ENCODE measurements at places on chromosomes 12 and 14. TPM values are rescaled to one million over a fixed set of nuclear protein-coding genes. Genes with fewer than 3 reads are reported as not detected.

DNA sequence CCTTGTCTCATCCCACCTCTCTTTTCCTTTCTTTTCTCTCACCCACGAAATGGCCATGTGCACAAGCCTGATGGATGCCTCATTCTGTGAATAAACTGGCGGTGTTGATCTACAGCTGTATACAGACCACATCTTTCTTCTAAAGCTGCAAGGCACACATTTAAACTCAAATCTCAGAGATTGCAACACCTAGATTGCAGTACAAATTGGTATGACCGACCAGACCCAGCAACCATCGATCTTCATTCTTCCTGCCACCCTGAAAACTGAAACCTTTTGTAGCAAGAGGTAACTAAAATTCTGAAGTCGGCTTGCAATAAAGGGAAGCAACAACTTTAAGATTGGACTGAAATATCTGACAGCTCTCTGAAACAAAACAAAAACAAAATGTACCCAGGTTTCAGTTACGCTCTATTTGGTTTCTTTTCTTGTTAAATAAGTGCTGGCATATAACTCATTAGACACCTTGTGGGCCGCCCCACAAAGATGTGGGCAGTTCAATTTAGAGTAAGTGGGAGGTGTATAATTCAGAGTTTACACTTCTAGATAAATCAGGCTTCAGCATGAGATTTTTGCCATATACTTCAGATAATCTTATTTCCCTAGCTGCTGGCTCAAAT, 390.0 kb upstream of the NOVA1 start:
- no peaks in the 10 kb centered on the region for H3K4me1 ChIP-seq
- no peaks in the 10 kb centered on the region for H3K36me3 ChIP-seq
- no peak for DNase-seq
- no peak overlapping the region for H3K27ac ChIP-seq

PRB3 gene
- not detected for total RNA-seq

DNA sequence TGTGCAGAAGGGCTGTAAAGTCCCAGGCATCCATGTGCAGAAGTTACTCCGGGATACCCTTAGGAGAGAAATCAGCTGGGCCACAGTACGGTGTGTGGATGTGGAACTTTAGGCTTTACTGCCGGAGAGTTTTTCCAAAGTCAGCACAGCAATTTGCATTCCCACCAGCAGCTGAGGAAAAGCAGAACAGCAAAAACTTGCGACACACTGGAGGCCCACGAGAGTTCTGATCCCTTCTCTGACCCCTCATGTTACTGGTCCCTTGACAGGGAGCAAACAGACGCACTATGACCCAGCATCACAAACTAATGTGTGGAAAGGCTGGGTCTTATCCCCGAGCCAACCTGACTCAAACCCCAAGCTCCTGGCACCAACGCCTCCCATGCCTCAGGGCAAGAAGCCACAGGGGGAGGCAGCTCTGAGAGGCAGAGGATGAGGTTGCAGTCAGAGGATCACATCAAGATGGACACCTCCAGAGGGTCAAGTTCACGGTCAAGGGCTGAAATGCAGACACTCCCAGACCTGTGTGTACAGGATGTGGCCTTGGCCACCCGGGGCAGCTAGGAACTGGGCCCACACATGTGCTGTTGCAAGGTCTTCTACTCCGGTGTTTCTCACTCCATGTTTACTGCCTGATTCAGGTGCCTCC, 38.6 kb downstream of the CCDC88C start:
- peaks cover 67% of the 10 kb centered on the region for H3K27me3 ChIP-seq
- H3K27ac ChIP-seq, result no peak overlapping the region
- H3K4me1 ChIP-seq, result peaks cover 9% of the 10 kb centered on the region

DNA sequence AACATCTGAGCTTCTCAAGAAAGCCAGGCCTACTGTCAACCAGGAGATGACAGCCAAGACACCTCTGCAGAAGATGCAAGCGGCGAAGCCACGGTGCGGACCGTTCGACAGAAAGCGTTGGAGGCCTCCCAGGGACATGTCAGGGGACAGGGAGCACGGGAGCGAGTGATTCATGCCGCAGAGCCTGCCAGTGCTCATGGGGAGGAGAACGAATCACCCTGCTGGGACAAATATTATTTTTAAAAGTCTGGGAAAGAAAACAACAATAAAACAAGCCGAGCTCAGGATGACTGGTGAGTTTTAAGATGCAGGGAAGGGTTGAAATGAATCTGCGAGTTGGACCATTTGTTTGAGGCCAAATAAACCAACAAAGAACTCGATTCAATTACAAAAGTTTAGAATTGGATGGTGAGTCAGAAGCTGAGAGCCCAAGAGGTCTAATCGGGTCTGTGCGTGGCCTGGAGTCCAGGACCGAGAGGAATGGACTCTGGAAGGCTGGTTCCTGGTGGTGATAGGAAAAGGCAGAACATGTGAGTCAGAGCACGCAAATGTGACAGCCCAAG, 91.0 kb downstream of the RBM19 start:
- H3K4me3 ChIP-seq, result no peak overlapping the region
- peak; percentile 59 for DNase-seq
- no peaks in the 10 kb centered on the region for H3K27me3 ChIP-seq
- H3K4me1 ChIP-seq, result peaks cover 13% of the 10 kb centered on the region
- peaks cover 13% of the 10 kb centered on the region for H3K36me3 ChIP-seq
- peak overlapping the region; percentile 80 for H3K27ac ChIP-seq

GPR65 gene
- not detected for total RNA-seq

DNA sequence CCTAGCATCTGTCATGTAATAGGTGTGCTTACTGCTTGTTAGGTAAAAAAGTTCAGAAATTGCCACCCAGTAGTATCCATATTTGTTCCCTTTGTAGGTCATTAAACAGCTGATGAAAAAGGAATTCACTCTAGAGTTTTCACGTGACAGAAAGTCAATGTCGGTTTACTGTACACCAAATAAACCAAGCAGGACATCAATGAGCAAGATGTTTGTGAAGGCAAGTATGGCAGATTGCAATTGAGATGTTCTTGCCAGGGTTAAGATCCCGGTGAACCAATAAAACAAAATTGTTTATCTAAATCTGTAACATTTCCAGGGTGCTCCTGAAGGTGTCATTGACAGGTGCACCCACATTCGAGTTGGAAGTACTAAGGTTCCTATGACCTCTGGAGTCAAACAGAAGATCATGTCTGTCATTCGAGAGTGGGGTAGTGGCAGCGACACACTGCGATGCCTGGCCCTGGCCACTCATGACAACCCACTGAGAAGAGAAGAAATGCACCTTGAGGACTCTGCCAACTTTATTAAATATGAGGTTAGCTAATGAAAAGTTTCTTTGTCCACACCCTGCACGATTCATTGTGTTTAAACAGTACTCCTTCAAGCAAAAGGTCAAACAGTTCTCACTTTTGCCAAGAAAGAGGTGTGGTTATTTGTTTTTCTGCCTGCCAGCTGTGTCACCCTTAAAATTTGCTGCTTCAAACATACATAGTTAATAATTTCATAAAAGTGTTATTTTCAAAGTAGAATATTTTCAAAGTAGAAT, 58.3 kb downstream of the ATP2A2 start:
- peaks cover 14% of the 10 kb centered on the region for H3K27me3 ChIP-seq
- H3K4me1 ChIP-seq, result peaks cover 27% of the 10 kb centered on the region
- no peak for DNase-seq
- peaks cover 86% of the 10 kb centered on the region for H3K36me3 ChIP-seq

RAB35 gene
- 57.7 TPM for total RNA-seq

DNA sequence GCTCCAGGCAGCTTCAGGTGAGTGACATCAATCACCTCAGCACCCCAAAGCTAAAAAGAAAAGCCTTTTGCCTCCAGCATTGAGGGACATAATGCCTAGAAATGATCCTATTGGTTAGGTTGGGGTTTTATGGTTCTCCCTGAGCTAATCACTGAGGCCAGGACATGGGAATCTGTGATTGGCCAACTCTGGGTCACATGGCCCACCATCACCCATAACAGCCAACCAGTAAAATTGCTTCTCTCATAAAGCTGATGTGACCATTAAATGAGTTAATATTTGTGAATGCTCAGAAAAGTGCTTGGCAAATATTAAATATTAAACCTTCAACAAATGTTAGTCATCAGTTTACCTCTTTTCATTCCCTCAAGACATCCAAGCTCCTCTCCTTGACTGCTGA, 60.2 kb downstream of the TBX3 start:
- H3K36me3 ChIP-seq, result no peaks in the 10 kb centered on the region
- no peak for DNase-seq
- peaks cover 12% of the 10 kb centered on the region for H3K27me3 ChIP-seq
- H3K4me1 ChIP-seq, result peaks cover 31% of the 10 kb centered on the region
- H3K4me3 ChIP-seq, result no peak overlapping the region
- no peak overlapping the region for H3K27ac ChIP-seq

GRCh38 chr12:123363390-123363739, 1.3 kb downstream of the SBNO1 start:
- peaks cover under 1% of the 10 kb centered on the region for H3K27me3 ChIP-seq
- H3K4me3 ChIP-seq, result peak overlapping the region; percentile 96
- DNase-seq, result peak; percentile 23

DNA sequence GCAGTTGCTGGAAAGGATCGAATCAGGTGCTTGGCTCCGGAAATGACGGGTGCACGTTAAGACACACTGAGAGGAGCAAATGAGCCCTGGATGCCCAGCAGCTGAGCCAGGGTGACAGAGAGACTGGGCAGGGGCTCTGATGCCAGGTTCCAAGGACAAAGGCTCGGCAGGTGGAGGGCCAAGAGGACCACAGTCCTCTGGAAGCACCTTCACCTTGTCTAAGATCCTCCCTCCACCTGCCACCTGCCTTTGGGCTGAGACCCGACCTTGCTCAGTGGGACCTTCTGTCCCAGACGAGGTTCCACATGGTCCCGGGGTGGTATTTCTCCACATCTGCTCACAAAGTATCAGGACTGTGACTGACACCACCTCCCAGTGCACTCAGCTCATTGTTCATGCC, 1.0 kb downstream of the ANO2 start:
- no peaks in the 10 kb centered on the region for H3K36me3 ChIP-seq
- peaks cover 5% of the 10 kb centered on the region for H3K4me1 ChIP-seq
- H3K27me3 ChIP-seq, result peaks cover 46% of the 10 kb centered on the region
- H3K4me3 ChIP-seq, result no peak overlapping the region

DNA sequence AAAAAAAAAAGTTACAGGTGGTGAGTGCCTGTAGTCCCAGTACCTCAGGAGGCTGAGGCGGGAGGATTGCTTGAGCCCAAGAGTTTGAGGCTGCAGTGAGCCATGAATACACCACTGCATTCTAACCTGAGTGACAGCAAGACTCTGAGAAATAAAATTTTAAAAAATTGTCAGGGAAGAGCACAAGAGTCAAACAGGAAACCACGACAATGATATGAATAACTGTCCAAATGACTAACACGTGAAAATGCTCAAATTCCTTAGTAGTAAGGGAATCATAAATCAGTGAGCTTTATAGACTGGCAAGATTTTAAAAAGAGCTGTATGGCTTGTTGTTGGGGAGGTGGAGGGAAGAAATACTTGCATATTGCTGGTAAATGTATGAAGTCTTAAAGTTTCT, 12.9 kb upstream of the ASPG start:
- no peak overlapping the region for H3K4me3 ChIP-seq
- no peak for DNase-seq
- peaks cover 14% of the 10 kb centered on the region for H3K27me3 ChIP-seq
- peaks cover 8% of the 10 kb centered on the region for H3K36me3 ChIP-seq

GRCh38 chr12:15931590-15932053, 20.5 kb downstream of the DERA start:
- H3K4me3 ChIP-seq, result no peak overlapping the region
- no peaks in the 10 kb centered on the region for H3K27me3 ChIP-seq
- no peak for DNase-seq
- H3K36me3 ChIP-seq, result peaks cover 24% of the 10 kb centered on the region

POLR3B gene
- total RNA-seq, result 16.4 TPM

SIX6 gene
- total RNA-seq, result not detected

KRT6A gene
- total RNA-seq, result not detected

- no peaks in the 10 kb centered on the region for H3K4me1 ChIP-seq
- peaks cover 23% of the 10 kb centered on the region for H3K27me3 ChIP-seq
- DNase-seq, result peak; percentile 7
- no peak overlapping the region for H3K4me3 ChIP-seq
- H3K27ac ChIP-seq, result no peak overlapping the region
These were observed 60.9 kb upstream of the GPATCH2L start for GRCh38 chr14:76090616-76091391.

DNA sequence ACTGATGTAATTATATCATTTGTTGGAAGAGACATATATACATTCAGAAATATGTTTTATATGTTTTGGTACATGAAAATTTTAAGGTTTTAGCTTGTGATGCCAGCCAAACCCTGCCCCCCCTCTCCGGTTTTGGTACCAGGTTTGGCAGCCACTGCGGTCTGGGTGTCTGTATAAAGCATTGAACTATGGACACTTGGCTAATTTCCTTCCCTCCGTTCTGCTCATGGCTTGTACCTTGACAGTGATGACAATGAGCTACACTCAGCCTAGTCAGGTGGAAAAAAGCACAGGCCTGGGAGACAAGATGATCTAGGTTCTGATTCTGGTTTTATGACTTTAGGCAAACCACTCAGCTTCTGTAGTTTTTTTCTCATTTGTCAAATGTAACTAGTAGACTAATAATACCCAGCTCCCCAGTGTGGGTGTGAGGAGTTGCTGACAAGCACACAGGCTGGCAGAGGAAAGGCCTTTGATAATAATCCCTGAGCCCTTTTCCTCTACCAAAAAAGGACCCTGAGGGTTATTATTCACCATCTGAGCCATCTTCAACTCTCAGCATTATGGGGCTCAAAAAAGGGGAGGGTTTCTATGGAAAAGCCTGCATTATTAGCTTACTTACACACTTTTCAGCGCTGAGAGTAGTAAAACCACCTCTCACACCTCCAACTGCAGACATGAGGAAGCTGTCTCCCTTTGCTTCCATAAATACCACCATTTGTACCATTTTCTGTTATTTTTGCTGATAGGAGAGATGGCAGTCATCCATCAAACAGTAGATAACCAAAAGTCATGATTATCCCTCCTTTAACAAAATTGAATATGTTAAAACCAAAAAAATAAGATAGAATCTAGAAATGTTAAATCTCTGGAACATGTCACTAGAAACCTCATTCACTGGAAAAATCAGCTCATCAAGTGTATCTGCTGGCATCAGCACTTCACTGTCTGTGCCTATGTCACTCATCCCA, 76.3 kb upstream of the PSMC1 start:
- no peak overlapping the region for H3K27ac ChIP-seq
- 0 out of 2 replicates have a peak, but pooled peaks cover 5% of the 10 kb centered on the region for H3K36me3 ChIP-seq
- peaks cover 13% of the 10 kb centered on the region for H3K27me3 ChIP-seq
- no peak for DNase-seq

DNA sequence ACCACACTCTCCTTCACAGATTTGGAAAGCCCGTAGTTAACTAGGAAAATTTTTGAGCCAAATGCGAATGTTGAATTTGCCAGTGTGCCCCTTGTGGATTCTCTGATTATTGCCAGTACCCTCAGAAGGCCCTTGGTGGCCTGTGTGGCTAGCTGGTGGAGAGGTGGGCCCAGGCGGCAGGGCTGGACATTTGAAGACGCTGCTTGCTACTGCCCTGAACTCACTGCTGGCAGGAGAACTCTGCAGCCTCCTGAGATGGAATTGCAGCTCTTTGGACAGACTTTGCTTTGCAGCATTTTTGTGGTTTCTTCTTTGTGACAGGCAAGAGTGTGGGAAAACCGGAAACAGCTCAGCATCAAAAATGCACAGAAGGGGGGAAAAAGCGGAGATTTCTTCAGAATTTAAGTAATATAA, 97.6 kb downstream of the TGFB3 start:
- peaks cover 4% of the 10 kb centered on the region for H3K27me3 ChIP-seq
- H3K36me3 ChIP-seq, result peaks cover 9% of the 10 kb centered on the region
- peak overlapping the region; percentile 84 for H3K27ac ChIP-seq
- peak overlapping the region; percentile 74 for H3K4me3 ChIP-seq

GRCh38 chr14:32412532-32412931, 83.4 kb downstream of the AKAP6 start:
- DNase-seq, result no peak
- no peak overlapping the region for H3K27ac ChIP-seq
- H3K36me3 ChIP-seq, result no peaks in the 10 kb centered on the region
